ENCODE measurements at places on chromosomes 13 and 19.

DNA sequence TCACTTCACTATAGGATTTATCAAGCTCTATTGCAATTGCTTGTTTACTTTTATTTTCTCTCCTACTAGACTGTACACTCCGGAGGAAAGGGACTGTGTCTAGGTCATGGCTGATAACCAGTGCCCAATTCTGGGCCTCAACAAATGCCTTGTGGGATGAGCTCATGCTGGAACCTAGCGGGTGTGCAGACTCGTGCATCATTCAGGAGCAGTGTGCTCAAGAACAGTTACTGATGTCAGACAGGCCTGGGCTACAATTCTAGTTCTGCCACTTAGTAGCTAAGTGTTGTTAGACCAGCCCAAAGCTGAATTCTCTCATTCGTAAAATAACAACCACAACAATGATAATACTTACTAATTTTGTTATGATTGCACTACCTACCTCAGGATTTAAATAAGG is 95.4 kb downstream of the CYSLTR2 start:
- no peak for DNase-seq

DNA sequence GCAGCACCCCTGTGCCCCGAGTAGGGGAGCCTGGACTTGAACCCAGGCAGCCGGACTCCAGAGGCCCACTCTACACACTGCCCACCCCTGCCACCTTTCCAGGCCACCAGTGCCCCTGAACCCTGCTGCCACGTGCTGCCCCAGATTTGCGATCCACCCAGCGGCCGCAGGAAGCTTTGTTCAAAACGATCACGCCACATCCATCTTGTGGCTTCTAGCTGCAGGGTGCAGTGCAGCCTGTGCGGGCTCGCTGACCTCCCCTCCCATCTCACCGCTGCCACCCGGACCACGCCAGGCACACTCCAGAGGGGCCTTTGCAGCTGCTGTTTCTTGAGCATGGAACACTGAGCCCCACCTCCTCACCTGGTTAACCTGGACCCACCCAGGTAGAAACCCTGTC is 3.8 kb downstream of the RAVER1 start:
- no peak for DNase-seq

DNA sequence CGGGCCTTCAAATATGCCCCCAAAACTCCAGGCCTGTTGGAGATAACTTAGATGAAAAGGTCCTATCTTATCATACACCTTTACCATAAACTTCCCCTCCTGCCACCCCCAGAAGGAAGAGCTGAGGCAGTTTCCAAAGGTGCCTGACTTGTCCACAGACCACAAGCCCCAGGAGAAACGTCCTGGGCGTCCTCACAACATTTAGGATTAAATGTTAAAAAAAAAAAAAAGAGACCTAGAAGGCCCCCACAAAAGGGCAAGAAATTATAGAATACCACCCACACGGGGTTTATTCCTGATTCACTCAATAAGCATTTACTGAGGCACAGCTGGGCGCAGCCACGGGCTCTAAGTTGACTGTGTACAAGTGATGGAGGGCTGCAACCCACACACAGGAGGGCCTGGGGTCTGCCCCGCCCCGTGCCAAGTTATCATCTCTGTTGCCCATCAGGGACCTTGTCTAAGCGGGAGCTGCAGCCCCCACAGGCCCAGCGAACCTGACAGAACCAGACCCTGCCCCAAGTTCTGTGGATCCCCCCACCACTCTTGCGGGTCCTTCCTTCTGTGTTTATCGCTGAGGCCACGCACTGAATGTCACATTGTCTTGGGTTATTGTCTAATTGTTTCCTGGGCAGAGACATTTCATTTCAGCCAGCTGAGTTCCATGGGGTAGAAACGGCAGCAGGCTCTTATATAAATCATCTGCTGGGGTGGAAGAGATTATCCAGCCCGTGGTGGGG is 83.0 kb upstream of the TM9SF2 start:
- no peak for DNase-seq

DNA sequence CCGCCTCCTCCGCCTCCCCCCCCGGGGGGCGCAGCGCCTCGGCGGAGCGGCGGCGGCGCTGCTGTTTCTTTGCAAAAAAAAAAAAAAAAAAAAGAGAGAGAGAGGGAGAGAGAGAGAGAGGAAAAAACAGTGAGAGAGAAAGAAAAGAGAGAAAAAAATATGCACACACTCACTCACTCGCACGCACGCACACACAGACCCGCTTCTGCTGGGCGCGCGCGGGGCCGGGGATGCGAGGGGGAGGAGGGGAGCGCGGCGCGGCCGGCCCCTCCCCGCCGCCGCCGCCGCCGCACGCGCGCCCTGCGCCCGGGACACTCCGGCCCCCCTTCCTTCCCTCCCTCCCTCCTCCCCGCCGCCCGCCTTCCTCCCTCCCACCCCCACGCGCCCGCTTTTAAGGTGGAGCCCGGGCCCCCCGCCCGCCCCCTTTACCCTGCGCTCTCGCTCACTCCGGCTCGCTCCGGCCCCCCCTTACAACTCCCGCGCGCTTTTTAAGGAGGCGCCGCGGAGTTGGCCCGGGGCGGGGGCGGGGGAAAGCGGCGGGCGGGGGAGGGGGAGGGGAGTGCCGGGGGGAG is at the start of gene SAMD1:
SAMD1 (minus strand) TSS at position 243 of the 572 bp plus-strand sequence.
- DNase-seq, result peak; percentile 68

- DNase-seq, result no peak
Observed at GRCh38 chr13:52067237-52067636, 42.7 kb downstream of the UTP14C start.

- DNase-seq, result no peak
Observed at GRCh38 chr19:33902802-33903488, 106.3 kb downstream of the KCTD15 start.

DNA sequence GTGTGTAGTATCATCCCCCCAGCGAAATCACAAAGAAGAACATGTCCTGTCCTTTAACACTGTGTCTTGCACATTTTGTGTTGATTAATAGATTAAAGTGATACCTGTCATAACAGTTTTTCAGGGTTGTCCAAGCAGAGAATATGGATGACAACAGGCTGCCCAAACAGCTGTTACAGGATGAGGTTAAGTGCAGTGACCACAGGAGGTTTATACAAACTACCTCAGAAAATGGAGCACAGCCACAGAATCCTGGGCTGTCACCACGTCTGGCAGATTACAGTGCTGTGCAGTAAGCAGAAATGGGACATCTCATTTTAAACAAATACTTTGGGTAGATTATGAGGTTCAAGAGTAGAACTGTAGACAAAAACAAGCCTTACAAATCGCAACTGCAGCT is 575.6 kb downstream of the DCT start:
- no peak for DNase-seq

DNA sequence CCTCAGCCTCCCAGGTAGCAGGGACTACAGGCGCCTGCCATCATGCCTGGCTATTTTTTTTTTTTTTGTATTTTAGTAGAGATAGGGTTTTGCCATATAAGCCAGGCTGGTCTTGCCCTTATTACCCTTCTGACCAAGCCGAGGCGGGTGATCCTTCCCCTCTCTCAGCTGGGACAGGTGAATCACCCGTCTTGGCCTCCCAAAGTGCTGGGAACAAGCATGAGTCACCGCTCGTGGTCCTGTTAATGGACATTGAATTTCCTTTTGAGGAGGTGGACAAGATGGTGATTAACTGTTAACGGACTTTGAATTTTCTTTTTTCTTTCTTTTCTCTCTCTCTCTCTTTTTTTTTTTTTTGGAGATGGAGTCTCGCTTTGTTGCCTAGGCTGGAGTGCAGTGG is 10.6 kb downstream of the CD70 start:
- DNase-seq, result no peak

All from esophagus squamous epithelium (tissue), 5 donors.